ENCODE measurements at places on chromosomes 2 and 18.

GRCh38 chr18:37564711-37565100 lies 892 bp downstream of the CELF4 start:
- DNase-seq = no peak

DNA sequence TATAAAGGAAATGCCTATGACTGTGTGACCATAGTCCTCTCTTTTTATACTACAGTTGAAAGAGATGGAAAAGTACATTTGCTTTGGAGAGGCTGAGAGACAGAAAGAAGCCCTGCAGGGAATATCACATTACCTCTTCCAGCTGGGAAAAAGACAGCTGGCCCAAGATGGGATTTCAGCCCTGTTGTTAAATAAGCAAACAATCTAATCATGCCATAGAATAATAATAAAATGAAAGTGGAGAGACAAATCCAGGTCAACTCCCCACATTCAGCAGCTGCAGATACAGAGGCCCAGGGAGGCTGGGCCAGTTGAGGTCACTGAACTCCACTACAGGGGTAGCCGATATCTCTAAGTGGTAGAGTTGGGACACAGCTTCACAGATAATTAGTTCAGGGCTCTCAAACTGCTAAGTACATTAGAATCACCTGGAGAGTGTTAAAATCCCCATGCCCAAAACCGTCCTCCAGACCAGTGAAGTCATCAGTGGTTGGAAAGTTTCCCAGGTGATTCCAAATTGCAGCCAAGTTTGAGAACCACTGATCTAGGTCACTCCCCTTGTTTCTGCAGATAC lies 81.9 kb downstream of the MOGAT1 start:
- no peak for DNase-seq

DNA sequence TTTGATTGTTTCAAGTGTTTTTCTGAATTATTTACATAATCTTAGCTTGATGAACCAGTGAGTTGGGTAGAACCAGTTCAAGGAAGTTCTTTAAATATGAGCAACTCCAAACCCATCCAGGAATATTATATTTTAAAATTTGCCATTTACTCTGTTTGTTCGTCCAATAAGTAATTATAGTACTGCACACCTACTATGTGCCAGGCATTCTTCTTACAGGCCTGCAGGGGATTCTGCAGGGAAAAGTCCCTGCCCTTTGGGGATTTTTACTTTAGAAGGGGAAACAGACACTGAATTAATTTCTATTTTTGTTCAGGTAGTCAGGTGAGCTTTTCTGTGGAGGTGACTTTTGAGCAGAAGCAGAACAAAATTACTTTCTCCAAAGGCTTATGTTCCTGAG lies 146.9 kb downstream of the DOCK10 start:
- DNase-seq = no peak

DNA sequence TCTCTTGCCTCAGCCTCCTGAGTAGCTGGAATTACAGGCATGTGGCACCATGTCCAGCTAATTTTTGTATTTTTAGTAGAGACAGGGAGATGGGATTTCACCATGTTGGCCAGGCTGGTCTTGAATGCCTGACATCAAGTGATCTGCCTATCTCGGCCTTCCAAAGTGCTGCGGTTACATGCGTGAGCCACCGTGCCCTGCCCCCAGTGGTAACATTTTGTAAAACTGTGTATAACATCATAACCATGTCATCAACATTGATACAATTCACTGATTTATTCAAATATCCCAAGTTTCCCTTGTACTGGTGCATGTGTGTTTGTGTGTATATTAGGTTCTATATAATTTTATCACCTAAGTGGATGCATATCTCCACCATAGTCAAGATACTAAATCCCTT lies 70.0 kb downstream of the PDCL3 start:
- DNase-seq = no peak

DNA sequence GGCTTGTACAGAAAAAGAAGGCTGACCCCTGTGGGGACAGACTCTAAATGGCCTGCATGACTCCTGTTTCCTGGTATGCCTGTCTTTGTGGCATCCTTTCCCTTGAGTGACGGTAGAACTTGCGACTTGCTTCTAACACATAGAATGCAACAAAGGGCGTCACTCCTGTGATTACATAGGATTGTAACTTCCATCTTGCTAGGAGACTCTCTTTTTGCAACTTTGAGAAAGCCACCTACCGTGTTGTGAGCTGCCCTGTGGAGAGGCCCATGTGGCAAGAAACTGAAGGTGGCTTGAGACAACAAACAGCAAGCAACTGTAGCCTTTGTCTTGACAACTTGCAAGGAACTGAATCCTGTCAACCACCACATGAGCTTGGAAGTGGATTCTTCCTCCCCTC lies 46.5 kb downstream of the THNSL2 start:
- DNase-seq = no peak

GRCh38 chr18:75213611-75214331 lies 3.2 kb downstream of the TSHZ1 start:
- no peak for DNase-seq

DNA sequence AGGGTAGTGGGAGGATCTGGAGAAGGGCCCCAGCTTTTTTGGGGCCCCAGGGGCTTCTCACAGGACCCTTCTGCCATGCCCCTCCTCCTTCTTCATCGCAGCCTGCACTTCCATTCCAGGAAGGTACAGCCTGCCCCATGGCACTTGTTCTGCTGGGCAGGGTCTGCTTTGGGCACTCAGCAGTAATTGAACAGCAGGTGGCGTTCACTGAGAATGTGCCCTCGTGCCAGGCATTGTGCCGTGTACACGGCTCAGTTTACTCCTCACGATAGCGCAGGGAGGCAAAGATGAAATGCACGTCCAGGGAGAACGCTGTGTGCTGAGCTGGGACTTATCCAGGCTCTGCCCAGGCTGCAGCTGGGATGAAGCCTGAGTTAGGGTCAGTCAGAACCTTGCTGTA lies 54.8 kb upstream of the ASB18 start:
- no peak for DNase-seq

GRCh38 chr18:74273394-74273793 lies 18.4 kb downstream of the CYB5A start:
- DNase-seq = no peak

- DNase-seq = no peak
Observed at GRCh38 chr2:43019025-43019367, 207.4 kb downstream of the ZFP36L2 start.

DNA sequence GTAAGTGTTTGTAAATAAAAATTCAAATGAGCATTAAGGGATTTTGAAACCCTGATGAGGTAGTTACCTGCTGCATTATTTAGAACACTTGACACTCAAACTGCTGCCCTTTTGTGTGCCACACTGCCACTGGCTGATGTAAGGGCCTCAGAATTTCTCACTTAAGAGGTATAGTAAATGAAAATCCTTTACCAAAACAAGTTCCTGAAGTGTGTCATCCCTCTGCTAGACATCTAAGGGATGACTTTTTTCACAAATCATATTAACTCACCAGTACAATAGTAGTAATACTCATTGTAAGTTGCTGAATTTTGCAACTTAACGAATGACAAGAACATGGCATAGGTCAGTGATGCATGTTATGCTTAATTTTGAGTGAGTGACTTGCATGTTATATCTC lies 274.9 kb upstream of the UBE2E3 start:
- DNase-seq = no peak

DNA sequence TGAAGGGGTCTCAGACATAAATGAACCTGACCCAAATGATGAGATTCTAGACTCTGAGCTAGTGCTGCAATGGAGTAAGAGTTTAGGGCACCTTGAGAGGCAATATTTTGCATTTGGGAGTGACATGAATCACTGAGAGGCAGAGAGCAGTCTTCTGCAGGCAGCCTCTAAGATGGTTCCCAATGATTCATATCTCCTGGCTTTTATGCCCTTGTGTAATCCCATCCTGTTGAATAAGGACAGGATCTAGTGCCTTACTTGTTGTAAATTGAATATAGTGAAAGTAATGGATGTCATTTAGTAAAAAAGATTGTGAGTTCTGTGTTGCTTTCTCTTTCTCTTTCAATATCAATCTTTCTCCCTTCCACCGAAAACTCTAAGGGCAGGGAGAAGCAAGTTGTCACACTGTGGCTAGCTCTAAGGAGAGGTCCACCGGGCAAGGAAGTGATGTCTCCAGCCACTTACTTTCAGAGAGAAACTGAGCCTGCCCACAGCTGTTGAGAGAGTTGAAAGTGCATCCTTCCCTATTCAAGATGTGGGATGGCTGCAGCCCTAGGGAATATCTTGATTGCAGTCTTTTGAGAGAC lies 144.7 kb downstream of the TRIB2 start:
- no peak for DNase-seq

- DNase-seq = no peak
Observed at GRCh38 chr18:74898965-74899364, 301.3 kb downstream of the ZNF407 start.

DNA sequence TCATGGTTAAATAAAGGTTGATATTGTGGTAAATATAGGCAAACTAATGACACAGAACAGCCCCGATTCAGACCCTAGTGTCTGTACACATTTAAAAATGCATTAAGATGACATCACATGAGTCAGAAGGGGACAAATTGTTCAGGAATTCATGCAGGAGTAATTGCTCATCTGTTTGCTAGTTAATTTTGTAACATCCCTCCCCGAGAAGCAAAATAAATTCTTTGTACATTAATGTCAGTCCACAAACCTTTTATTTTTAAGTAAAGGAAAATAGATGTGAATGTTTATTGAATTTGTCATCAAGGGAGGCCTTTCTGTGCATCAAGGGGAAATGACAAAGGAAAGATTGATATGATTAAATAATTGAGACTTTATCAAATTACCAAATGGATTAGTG lies 69.9 kb downstream of the SH3BP4 start:
- no peak for DNase-seq

- DNase-seq = no peak
Observed at GRCh38 chr2:26002632-26003310, 20.5 kb upstream of the KIF3C start.

GRCh38 chr2:99662761-99663341 lies 173.0 kb upstream of the REV1 start:
- no peak for DNase-seq

- no peak for DNase-seq
Observed at GRCh38 chr2:200028998-200029397, 73.6 kb downstream of the MAIP1 start.

GRCh38 chr2:97982621-97983020 lies 13.1 kb downstream of the TMEM131 start:
- no peak for DNase-seq

DNA sequence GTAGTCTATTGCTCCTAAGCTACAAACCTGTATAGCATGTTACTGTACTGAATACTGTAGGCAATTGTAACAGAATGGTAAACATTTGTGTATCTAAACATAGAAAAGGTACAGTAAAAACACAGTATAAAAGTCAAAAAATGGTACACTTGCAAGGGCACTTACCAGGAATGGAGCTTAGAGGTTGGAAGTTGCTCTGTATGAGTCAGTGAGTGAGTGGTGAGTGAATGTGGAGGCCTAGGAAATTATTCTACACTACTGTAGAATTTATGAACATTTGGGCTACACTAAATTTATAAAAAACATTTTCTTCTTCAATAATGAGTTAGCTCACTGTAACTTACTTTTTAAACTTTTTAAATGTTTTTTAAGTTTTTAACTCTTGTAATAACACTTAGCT lies 19.0 kb downstream of the NABP1 start:
- no peak for DNase-seq

DNA sequence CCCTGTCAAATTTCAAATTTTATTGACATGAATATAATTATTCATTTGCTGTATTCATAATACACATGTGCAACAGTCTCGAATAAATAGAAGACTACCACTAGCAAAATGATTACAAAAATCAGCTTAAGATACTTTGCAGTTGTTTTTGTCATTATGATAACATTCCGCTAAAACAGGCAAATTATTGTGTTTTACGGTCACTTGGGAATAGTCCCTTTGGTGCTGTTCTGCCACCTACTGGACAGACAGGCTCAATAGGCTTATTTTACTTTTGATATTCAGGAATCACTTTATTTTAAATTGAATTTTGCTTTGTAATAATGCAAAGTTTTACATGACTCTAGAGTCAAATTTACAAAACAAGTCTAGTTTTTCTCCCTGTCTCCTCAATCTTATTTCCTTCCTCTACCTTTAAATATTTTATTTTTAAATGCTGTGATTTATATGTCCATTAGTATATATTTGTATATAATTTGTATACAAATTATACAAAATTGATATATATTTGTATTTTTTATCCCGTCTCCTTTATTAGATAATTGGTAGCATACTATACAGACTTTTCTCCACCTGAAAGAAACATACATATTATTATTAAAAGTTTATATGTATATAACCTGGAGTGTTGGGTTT lies 456.3 kb downstream of the DLGAP1 start:
- DNase-seq = no peak

GRCh38 chr2:197516393-197516761 lies 511 bp downstream of the MOB4 start:
- DNase-seq = no peak

GRCh38 chr2:210630873-210631560 lies 74.6 kb downstream of the CPS1 start:
- DNase-seq = no peak
